ENCODE measurements at places on chromosomes 13 and 19.

DNA sequence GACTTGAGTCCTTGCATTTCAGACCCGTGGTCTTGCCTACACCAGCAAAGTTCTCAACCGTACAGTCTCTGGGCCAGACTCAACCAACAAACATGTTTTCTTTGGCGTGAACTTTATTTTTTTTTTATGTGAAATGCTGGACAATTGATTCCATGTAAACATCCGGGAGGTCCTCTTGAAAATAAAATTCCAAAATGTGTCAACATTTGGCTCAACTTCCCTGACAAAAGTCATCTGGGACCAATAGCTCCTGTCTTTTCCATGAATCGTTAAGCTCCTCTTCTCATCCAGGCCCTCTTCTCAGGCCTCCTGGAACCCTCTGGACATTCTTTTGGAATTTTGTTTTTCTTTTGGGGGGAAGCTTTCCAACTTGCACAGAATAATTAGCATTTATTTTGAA, 2.7 kb downstream of the ALDH16A1 start:
- DNase-seq: no peak

DNA sequence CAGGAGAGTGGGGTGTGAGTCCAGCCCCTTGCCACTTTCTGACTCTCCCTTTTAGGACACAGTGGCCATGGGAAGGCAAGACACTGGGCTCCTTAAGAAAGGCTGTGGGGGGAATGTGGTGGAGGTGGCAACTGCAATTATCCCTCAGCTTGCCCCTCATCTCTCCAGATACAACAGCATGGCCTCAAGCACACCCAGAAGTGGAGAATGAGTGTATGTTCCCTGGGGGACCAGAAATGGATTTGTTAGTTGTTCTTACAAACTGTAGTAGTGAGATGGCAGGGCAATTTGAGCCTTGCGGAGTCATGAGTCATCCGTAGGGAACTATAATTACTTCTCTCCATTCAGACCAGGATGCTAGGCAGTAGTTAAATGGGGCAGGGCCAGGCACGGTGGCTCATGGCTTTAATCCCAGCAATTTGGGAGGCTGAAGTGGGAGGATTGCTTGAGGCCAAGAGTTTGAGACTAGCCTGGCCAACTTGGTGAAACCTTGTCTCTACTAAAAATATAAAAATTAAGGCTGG, 25.6 kb upstream of the CXCL17 start:
- DNase-seq: no peak

GRCh38 chr19:41377977-41378709, 1.8 kb downstream of the TMEM91 start:
- no peak for DNase-seq

DNA sequence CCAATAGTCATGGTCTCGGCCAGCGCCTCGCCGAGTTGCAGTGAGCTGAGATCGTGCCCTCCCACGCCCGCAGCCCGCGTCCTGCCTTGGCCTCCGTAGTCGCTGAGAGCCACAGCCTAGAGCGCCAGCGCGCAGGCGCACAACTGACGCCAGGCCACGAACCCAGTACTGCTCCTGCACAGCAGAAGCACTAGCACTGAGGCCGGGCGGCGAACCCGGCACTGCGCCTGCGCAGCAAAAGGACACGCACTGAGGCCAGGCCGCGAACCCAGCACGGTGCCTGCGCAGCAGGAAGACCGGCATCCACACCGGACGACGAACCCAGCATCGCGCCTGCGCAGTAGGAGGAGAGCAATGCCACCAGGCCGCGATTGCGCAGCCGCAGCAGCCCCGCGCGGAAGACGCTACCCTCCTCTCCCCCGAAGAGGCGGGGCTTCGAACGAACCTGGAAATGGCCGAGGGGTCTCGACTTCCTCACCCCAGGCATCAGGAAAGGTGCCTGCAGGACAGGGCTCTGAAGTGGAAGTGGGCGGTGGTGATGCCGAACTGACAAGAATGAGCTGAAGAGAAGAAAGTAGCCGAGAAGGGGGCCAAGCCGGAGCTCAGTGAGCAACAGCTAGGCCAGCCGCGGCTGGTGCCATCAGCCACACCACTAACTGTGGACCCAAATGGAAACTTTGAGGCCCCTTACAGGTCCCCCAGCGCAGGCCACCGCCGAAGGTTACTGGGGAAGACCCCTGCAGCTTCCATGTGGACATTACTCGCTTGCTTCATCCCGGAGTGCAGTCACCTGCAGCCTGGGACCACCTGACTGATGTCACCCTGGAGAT, 7.5 kb downstream of the F10 start:
- no peak for DNase-seq
